ENCODE measurements at places on chromosomes 16 and 17.

- peak; percentile 89 for DNase-seq
Observed at GRCh38 chr16:57535680-57536305, 578 bp downstream of the CCDC102A start.

GRCh38 chr16:83615141-83615952 is 192.4 kb upstream of the HSBP1 start:
- no peak for DNase-seq

DNA sequence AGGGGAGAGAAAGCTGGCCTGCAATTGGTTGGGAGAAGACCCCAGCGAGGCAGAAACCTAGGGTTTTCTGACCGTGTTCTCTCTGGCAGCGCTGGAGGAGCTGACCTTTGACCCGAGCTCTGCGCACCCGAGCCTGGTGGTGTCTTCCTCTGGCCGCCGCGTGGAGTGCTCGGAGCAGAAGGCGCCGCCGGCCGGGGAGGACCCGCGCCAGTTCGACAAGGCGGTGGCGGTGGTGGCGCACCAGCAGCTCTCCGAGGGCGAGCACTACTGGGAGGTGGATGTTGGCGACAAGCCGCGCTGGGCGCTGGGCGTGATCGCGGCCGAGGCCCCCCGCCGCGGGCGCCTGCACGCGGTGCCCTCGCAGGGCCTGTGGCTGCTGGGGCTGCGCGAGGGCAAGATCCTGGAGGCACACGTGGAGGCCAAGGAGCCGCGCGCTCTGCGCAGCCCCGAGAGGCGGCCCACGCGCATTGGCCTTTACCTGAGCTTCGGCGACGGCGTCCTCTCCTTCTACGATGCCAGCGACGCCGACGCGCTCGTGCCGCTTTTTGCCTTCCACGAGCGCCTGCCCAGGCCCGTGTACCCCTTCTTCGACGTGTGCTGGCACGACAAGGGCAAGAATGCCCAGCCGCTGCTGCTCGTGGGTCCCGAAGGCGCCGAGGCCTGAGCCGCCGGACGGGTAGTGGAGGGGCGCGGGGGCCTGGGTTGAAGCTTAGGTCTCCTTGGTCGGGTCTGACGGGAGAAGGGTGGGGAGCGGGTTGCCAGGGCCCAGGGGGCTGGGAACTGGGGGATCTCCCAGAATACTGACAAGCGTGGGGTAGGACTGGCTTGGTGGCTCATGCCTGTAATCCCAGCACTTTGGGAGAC is 7.4 kb upstream of the PYDC1 start:
- DNase-seq, result no peak

- no peak for DNase-seq
Observed at GRCh38 chr17:76805319-76805718, 62.9 kb upstream of the MGAT5B start.

DNA sequence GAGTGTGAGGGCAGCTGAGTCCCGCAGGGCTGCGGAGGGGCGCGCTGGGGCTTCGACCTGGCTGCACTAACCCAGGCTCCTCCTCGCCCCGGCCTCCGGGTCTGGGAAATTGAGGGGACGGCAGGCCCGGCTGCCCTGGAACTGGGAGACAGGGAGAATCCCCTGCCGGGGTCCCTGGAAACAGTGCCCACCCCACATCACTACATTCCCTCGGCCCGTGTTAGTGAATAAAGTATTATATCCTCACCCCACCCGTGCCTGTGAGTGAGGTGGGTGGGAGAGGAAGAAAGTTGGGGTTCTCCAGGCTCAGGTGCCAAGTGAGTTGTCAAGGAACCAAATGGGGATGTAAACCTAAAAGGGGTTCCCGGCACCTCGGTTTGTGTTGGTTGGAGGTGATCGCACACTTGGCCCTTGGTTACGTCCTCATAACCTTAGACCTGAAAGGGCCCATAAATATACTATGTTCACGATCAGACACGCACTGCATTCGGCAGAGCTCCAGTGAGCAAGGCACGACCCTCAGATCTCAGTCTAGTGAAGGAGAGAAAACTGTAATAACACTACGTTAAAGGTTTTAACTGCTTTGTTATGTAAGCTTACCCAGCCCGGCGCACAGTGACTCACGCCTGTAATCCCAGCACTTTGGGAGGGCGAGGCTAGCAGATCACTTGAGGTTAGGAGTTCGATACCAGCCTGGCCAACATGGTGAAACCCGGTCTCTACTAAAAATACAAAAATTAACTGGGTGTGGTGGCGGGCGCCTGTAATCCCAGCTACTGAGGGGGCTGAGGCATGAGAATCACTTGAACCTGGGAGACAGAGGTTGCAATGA is 11.2 kb downstream of the ZNF771 start:
- no peak for DNase-seq

DNA sequence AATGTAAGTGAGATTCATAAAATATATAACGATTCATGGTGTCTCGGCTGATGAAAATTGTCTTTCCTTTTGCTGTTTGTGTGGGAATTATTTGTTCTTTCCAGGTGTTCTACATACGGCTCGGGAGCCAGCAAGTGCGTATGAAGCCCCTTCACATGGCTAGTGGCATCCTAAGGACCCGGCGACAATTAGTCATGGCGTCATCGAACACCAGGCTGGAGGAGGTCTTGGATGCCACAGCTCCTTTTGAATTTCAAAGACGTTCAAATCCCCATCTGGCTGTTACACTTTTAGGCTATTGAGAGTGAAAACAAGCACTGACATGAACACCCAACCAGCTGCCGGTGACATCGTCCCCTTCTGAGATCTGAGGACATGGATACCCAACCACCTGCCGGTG is 397.7 kb upstream of the TNRC6C start:
- DNase-seq, result no peak

- no peak for DNase-seq
Observed at GRCh38 chr16:83624429-83625120, 183.2 kb upstream of the HSBP1 start.

DNA sequence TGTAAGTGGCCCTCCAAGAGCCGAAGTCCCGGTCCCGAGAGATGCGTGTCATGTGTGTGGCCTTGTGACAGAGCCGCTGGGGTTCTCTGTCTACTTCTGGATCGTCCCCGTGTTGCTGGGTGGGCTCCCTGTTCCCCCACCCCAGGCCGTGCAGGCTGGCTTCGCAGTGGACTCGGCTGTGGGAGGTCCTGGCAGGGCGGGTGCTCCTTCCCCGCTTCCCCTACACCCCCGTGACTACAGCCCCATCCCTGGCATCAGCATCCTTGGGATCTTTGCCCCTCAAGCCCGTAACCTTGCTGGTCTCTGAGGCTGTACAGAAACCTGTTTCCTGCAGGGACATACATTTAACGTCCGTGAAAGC is 136.3 kb downstream of the BANP start:
- DNase-seq, result no peak

DNA sequence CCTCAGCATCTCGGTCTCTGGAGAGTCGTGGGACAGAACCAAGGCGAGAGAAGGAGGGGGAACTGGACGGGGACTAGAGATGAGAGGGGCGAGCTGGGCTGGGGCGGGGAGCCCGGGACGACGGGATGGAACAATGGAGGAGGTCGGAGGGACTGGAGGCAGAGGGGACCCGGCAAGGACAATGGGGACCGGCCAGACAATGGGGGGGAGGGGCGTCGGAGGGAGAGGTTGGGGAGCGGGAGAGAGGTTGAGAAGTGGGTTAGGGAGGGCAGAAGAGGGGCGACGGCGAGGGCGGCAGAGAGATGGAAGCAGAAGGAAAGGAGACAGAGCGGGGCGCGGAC is 719 bp downstream of the NGFR start:
- no peak for DNase-seq

GRCh38 chr16:89422527-89422904 is 67.8 kb downstream of the ANKRD11 start:
- peak; percentile 37 for DNase-seq

DNA sequence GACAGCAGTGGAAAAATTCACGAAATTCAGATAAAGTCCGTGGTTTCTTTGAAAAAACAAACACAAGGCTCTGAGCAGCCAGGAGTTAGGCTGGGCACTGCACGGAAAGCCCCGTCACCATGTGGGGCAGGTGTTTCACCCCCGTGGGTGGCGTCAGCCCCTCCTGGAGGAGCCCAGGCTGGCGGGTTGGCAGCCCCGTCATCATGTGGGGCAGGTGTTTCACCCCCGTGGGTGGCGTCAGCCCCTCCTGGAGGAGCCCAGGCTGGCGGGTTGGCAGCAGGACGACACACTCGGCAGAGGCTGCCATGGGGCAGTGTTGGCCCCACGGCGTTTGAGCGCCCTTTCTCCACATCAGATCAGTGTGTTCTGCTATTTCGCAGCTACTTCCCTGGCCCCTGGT is 38.1 kb downstream of the ACSF3 start:
- DNase-seq, result no peak

- DNase-seq, result no peak
Observed at GRCh38 chr16:72182976-72183375, 11.0 kb upstream of the PMFBP1 start.

DNA sequence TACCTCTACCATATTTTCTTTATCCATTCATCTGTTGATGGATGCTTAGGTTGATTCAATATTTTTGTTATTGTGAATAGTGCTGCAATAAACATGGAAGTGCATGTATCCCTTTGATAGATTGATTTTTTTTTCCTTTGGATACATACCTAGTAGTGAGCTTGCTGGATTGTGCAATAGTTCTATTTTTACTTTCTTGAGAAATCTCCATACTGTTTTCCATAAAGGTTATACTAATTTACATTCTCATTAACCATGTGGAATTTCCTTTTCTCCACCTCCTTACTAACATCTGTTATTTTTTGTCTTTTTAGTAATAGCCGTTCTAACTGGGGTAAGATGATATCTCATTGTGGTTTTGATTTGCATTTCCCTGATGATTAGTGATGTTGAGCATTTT is 124.6 kb upstream of the TOX3 start:
- no peak for DNase-seq

GRCh38 chr16:721765-722540 is 1.0 kb downstream of the ANTKMT start:
- no peak for DNase-seq

GRCh38 chr17:4766201-4766600 is 5.5 kb upstream of the TM4SF5 start:
- no peak for DNase-seq
